CD4-positive, alpha-beta memory T cell (primary cell): ENCODE measurements at places on chromosomes 3 and 15.

GRCh38 chr15:93973287-93973686, 258.1 kb upstream of the MCTP2 start:
- DNase-seq: no peak

GRCh38 chr3:162077108-162077507, 580.5 kb downstream of the OTOL1 start:
- DNase-seq: no peak

DNA sequence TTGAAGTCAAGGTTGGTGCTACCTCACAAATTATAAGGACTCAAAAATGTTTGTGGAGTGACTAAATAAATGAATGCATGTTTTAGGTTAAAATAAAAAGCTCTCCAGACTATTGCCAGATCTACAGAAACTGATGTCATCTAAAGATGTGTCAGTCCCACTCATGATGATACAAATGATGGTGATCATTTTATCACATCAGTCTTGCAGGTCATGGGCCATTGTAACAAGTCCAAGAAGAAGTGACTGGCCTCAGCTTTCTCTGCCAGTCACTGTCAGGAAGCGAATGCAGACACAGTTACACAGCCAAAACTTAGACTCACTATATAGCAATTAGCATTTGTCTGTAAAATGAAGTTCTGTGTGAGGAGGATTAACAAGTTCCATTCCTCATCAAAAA, 18.5 kb downstream of the ATP8B4 start:
- DNase-seq: no peak

DNA sequence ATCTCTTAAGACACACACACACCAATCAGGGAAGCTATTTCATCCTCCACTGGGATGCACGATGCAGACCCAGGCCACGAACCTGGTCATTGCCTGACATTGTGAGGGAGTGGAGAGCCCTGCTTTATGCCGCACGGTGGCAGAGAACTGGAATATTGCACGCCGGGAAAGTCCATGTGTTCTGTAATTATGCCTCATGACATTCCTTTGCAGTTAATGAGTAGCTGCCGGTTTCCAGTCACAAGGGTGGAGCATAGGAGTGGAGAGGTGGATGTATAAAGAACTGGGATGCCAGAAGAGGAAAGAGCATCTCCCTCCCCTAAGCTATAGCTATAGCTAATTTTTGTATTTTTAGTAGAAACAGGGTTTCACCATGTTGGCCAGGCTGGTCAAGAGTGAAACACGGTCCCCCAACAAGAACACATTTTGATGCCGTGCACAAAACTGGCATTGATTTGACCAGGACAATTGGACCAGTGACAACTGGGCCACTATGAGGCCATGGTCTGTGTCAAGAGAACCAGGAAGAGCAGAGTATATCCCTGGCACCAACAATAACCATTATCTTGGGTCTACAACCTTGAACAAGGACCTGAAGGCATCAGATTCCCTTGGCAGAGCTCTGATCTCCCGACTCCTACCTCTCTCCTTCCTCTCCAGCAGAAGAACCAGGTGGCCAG, 51.4 kb downstream of the SH3BP5 start:
- DNase-seq: no peak

- no peak for DNase-seq
Measured at GRCh38 chr15:68470976-68471375, 39.0 kb upstream of the ITGA11 start.

GRCh38 chr3:105388176-105388575, 21.5 kb downstream of the ALCAM start:
- no peak for DNase-seq

DNA sequence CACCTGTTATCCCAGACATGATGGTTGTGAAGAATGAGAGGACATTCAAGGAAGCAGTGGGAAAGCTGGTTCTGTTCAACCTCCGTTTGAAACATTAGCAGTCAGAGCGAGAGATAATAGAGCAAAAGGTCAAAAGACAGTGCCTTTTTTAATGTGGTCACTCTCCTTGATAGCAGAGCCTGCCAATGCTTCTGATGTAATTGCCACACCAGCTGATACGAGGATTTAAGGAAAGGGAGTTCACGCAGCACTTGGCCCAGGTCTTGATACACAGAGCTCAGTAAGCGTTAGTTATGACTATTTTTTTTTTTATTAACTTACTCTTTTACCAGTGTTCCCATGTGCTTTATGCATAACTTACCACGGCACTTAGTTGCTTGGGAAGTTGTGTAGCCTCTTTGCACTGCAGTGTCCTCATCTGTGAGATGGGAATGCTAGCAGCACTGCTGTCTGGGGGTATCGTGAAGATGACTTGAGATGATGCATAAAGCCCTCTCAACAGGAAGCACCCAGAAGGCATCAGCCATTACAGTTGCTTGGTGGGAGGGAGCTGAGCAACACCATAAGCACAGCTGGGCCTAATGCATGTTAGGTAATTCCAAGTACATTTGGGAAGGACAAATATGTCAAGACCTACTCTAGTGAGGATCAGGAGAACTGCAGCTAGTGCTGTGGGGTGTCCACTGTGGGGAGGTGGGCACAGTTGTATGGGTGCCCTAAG, 123.3 kb upstream of the RASGRP1 start:
- DNase-seq: no peak

DNA sequence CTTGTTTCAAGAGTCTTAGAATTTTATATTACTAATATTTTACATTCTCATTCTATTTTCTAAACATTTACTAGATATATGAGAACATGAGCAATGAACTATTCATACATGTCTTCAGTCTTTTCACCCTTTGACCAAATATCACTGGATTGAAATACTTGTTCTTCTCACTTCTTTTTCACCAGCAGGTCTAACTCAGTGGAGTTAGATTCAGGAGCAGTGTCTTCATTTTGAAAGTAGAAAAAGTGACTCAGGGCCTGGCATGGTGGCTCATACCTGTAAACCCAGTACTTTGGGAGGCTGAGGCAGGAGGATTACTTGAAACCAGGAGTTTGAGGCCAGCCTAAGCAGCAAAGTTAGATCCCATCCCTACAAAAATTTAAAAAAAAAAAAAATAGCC, 70.8 kb downstream of the USP13 start:
- no peak for DNase-seq

DNA sequence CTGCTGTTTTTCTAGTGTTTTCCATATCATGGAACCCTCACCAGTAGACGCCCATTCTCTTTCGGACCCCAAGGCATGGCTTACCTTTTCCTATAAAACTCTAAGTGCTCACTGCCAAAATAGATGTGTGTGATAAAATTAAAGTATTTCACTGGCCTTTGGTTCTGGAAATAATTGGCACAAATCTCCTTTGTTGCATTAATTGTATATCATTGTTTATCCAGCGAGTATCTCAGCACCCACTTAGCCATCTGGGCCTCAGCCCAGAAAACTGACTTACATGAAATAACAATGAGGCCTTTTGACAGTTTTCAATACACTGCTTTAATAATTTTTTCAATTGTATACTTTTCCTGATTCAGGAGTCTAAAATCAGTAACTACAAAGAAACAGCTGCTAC, 105.1 kb downstream of the MECOM start:
- DNase-seq: no peak

DNA sequence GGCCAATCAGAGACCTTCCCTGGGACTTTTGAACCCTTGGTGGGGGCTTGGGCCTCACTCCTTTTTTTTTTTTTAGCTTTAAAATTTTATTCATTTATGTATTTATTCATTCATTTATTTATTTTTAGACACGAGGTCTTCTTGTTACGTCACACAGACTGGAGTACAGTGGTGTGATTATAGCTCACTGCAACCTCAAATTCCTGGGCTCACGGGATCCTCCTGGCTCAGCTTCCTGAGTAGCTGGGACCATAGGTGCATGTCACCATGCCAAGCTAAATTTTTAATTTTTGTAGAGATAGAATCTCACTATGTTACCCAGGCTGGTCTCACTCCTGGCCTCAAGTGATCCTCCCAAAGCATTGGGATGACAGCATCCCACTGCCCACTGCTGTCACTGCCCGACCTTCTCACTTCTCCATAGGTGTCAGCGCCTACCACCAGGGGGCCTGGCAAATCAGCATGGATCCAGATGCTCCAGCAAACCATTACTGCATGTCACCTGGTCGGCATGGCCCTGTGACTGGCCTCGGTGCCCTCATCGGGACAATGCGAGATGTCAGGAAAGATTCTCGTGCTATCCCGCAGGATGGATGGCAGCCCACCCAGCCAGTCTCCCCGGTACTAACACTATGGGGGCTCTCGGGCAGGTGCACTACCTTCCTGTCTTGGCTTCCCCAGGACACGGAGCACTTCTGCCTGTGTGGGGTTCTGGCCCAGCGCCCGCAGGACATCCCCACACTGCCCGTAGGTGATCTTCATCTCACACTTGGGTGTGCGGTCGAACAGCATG, 3.0 kb downstream of the MYL3 start:
- no peak for DNase-seq

GRCh38 chr15:50137330-50137761, 18.3 kb upstream of the ATP8B4 start:
- no peak for DNase-seq

DNA sequence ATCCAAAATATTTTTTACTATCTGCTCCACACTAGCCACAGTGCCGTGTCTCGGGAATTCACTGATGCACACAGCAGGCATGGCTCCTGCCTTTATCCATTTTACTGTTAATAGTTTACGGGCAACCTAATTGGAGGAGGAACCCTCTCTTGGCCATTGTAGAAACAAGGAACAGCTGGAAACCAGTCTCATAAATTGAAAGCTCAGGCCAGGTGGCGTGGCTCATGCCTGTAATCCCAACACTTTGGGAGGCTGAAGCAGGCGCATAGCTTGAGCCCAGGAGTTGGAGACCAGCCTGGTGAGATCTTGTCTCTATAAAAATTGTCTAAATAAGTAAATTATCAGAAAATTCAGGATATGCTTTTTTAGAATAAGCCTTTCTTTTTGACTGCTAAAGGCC, 39.0 kb downstream of the IL5RA start:
- DNase-seq: no peak

DNA sequence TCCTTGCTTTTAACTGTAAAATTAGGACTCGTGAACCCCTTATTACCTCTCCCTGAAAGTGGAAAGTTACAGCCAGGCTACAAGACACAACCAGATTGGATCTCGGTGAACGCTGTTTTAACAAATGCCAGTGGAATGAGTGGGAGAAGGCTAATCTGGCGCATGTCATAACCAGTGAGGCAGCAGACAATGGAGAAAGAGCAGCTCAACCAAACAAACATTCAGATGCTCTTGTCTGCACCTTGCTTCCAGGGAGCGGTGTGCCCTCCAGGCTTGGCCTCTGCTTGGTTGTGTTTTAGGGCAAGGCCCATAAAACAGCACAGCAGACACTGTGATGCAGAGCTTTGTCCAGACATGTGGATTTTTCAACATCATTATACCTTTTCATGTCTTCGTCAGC, 45.9 kb upstream of the ATP1B3 start:
- no peak for DNase-seq

GRCh38 chr3:66430876-66431275, 69.9 kb downstream of the LRIG1 start:
- DNase-seq: no peak

GRCh38 chr15:36881516-36881915, 218.8 kb downstream of the MEIS2 start:
- DNase-seq: no peak

GRCh38 chr3:425079-425478, 228.5 kb downstream of the CHL1 start:
- DNase-seq: no peak

- no peak for DNase-seq
Measured at GRCh38 chr15:37078566-37078965, 21.8 kb downstream of the MEIS2 start.

- DNase-seq: no peak
Measured at GRCh38 chr3:2274526-2274925, 175.9 kb downstream of the CNTN4 start.

GRCh38 chr3:72405943-72406566, 442.2 kb downstream of the SHQ1 start:
- no peak for DNase-seq

DNA sequence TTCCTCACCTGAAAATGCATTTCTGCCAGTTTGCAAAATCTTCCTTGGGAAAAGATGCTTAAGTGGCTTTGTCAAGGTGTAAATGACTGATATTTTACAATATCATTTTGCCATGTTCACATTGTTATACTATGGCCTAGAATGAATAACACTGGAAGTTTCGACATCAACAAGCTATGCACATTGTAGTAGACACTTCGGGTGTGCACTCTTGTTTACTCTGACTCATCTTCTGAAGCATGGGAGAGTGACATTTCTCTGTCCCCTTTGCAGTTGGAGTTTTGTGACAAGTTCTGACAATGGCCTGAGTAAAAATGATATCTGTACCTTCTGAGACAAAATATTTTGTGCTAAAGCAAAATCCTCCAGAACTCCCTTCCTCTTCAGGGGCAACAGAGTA, 567.0 kb upstream of the RGMA start:
- no peak for DNase-seq

- DNase-seq: no peak
Measured at GRCh38 chr15:55334997-55335396, 16.0 kb downstream of the PIGB start.

- no peak for DNase-seq
Measured at GRCh38 chr3:66989241-66989640, 8.9 kb upstream of the KBTBD8 start.

DNA sequence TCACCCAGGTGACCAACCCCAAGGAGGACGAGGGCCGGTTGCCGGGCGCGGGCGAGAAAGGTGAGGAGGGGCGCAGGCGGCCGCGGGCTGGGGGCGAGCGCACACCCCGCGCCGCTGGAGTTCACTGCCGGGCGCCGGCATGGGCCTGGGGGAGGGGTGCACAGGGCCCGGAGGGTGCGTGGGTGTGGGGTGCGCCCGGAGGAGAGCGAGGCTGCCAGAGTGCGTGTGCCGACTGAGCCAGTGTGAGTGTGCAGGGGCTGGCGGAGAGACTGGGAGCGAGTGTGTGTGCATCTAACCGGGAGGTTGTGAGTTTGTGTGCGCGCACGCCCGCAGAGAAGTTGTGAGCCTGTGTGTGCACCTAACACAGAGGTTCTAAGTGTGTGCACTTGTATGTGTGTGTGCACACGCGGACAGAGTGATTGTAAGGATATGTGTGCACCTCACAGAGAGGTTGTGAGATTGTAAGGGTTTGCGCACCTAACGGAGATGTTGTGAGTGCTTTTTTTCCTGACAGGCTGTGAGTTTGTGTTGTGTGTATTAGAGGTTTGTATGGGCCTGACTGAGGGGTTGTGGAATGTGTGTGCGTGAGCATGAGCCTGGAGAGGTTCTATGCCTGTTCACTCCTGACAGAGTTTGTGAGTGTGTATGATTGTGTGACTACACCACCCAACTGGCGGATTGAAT, 681 bp downstream of the CTDSPL start:
- no peak for DNase-seq

GRCh38 chr3:140955645-140956044, 14.0 kb downstream of the SLC25A36 start:
- no peak for DNase-seq

- DNase-seq: peak; percentile 20
Measured at GRCh38 chr3:133441867-133442270, 42.0 kb downstream of the BFSP2 start.

DNA sequence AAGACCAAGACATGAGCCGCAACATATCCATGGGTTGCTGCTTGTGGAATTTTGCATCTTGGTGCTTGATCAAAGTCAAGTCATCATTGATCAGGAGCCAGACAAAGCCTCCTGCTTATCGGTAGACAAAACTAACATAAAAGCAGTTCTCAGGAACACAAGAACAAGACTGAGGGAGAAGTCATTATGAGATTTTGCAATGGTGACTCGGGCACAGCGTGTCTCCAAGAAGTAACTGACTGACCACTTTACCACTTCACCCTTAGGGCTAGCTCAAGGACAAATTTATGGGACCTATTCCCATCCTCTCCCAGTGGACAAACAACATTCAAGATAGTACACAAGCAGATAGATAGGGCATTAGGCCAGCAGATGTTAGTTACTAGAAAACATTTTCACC, 68.1 kb upstream of the LIMD1 start:
- DNase-seq: no peak
